NCI-H345 (cell line): ENCODE measurements at places on chromosomes 7 and 10.

DNA sequence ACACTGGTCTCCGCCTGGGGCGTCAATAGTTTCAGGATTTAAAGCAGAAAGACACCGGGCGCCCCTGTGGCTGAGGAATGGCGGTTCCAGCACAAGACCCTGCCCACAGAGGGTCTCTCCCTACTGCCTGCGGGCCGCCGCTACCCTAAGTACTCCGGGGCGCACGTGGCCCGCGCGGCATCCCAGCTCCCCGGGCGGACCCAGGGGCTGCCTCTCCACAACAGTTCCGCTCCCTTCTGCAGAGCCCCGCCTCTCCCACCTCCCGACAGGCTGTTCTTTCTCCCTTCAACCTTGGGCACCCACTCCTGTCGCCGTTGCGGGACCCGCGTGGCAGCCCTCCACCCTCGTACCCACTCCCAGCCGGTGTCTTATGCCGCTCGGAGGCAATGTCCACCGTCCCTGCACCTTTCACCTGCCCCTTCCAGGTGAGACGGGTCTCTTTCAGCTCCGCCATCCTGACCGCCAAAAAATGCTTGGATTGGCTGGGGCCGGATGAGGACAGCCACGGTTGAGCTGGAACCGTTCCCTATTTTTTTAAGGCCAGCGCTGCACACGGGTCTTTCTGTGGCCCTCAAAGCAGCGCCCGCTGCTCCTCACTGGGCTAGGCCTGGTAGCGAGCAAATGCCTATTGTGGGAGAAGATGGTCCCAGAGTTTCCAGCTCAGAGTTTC lies 1.6 kb upstream of the NKX2-3 start:
- DNase-seq, result no peak

DNA sequence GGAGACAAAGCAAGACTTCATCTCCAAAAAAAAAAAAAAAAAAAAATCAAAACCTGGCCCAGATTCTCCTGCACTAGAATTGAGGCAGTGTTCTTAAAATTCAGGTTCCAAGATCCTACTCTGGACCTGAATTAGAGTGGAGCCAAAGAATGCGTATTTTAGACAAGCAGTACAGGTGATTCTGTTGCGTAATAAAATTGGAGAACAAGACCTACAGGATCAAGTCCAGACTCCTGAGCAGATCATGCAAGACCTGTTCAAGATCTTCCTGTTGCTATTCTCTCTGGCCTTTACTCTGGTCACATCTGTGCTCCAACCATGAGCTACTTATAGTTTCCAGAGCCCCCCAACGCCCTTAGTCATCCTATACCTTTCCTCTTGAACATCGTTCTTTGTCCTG lies 51.5 kb upstream of the RSBN1L start:
- DNase-seq, result no peak

DNA sequence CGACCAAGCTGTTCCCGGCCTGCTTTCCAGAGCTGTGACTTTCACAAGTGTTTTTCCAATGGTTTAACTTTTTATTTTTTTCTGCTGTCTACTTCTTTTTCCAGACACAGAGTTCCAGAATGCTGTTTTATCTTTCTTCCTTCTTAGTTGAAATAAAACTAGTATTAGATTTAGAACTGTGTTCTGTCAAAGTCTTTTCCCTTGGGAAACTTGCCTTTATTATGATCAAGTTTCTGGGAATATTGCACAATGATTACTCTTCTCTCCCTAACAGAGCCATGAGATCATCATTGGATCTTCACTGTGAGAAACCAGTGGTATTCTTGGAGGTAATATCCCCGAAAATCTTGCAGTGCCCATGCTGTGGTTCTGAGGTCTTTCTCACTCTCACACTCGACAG lies 104.9 kb upstream of the KCND2 start:
- no peak for DNase-seq

DNA sequence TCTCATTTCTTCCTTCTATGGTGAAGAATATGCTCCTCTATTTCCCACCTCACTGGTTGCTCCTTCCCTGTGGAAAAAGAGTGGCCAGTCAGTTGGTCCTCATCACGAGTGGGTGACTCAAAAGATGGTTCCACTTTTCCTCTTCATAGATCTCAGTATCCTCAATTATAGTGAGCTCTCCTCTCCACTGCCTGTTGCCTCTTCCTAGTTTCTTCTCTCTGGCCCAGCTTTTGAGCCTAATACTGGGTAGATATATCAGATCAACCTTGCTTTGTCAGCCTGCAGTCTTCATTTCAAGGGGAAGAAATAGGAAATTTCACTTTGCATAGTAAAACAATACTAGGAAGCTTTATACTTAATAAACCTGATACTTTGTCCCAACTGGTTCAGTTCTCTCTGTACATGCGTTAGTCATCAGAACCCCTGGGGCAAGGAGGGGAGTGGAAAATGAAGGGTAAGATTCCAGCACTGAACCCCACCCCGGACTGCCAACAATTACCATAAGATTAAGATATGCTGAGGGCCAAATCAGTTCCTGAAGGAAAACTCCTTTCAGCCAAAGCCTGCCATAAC lies 15.5 kb upstream of the WNT16 start:
- DNase-seq, result no peak

GRCh38 chr7:493661-494251 lies 25.9 kb downstream of the PDGFA start:
- no peak for DNase-seq

GRCh38 chr7:104005197-104005596 lies 15.7 kb upstream of the RELN start:
- DNase-seq, result no peak

DNA sequence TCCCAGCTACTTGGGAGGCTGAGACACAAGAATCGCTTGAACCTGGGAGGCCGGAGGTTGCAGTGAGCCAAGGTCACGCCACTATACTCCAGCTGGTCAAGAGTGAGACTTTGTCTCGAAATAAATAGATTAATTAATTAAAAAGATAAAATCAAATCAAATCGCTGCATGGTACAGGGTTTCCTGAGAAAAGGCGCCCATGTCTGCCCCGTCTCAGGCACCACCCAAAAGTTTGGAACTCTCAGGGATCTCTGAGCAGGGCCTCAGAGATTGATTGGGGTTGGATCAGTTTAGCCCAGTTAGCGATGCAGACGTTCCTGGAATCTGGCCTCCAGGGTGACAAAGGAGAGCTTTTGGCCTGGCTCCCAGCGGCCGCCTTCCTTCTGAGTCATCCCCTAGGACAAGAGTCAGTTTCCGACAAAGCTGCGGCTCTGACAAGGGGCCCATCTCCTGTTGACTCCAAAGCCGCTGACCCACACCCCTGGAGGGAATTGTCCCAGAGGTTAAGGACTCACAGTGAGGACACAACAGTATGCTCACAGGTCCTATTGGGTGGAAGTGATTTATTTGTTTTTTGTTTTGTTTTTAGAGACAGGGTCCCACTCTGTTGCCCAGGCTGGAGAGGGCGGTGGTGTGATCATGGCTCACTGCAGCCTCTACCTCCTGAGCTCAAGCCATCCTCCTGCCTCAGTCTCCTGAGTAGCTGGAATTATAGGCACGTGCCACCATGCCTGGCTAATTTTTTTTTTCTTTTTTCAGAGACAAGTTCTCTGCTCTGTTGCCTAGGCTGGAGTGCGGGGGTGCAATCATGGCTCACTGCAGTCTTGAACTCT lies 6.8 kb downstream of the ORAI2 start:
- DNase-seq, result no peak

DNA sequence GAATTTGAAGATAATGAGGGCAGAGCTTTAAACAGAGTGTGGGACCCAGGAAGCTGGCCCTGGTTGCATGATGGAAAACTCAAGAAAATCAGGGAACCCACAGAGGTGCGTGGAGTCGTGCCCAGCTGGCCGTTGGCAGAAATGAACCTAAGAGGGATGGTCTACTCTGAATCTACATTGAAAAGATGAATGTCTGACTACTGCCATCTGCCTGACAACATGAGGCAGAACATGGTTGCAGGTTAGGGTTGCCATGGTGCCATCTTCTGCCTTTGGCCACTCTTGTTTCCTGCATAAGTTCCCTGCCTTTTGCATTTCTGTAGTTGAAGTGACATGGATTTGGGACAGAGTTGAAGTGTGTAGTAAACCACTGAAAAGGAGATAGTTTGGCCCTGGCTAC lies 138.5 kb upstream of the COBL start:
- DNase-seq, result peak; percentile 30

- no peak for DNase-seq
Measured at GRCh38 chr7:2175091-2175490, 57.7 kb downstream of the MAD1L1 start.

- DNase-seq, result no peak
Measured at GRCh38 chr10:1608851-1609647, 128.3 kb downstream of the ADARB2 start.

GRCh38 chr7:82275342-82275741 lies 168.2 kb downstream of the CACNA2D1 start:
- DNase-seq, result peak; percentile 73

DNA sequence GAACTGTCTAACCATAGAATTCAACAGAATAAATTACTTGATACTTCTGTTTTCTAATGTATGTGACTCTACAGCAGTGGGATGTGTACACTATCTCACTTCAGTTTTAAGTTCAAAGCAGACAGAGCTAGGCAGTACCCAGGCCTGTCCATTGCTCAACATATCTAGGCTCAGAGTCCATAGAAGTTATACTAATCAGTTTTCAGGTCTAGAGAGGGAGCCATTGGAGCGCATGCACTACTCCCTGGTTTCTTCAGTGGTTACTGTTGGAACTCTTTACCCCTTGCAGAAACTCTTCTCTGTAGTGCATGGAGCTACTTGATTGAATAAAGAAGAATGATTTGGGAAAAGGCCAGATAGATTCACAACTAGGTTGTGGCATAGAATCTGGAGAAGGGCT lies 4.4 kb downstream of the CD36 start:
- DNase-seq, result no peak

- no peak for DNase-seq
Measured at GRCh38 chr7:147079921-147080420, 963.4 kb downstream of the CNTNAP2 start.

DNA sequence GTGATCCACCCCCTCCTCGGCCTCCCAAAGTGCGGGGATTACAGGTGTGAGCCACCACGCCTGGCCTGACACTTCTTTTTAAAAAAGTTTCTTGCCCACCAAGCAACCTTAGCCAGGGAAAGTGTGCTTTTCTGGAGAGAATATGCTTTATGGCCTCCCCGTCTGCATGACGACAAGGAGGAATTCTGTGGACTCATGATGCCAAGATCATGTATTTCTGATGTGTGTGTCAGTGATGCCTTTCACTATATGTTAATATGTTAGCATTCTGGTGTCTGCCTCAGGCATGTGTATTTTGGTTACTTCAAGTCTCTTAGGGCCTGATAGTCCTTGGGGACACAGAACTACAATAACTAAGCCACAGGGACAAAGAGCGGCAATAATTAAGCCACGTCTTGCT lies 2.1 kb downstream of the PDSS1 start:
- DNase-seq, result no peak

- no peak for DNase-seq
Measured at GRCh38 chr10:66572700-66573099, 353.1 kb upstream of the LRRTM3 start.

DNA sequence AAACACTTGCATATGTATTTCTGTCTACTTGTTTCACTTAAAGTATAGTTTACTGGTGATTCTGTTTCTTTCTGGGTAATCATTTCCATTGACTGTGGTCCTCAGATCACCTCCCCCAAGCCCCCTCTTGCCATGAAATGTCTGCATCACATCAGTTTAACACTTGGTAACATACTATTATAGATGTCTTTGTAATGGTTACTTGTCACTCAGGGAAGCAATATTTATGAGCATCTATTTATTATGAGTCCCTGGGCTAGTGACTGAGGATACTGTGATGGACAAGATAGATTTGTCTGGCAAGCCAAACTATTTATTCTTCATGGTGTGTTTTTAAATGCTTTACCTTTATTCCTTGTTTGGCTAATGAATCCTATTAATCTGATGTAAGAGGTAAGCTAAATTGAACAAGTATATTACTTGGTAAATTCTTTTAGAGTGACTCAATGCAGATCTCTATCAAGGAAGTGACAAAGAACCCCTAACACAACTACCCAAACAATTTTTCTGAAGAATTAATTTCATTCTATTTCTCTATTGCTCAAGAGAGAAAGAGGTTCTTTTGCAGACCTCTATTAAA lies 270.9 kb downstream of the RELN start:
- no peak for DNase-seq

GRCh38 chr10:62068464-62068863 lies 167.0 kb downstream of the ARID5B start:
- DNase-seq, result no peak

DNA sequence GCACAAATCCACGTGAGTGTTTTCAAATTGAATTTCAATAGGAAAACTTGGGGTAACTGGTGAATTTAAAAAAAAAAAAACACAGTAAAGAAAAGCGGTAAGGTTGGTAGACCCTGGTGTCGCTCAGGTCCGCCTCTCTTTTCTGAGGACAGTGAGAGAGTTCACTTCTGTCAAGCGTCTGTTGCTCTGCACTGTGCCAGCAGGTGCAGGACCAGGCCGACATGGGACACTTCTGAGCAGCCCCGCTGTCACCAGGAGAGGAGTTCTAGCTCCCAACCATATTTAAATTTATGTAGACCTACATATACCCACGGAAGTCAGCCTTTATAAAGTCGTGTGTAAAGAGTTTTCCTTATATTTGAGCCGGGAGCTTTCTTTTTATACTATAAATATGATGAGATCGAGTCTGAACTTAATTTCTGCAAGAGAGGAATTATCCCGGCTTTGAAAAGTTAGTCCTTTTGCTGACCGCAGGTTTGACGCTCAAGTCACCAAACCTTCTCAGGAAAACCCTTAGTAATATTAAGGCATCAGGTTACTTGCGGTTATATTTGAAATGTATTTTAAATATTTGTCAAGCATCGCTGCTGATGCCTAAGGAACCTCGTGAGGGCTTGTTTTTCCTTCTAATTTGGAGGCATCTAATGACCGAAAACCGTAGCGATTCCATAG lies 531 bp downstream of the IKZF1 start:
- DNase-seq, result no peak

GRCh38 chr10:122504610-122504950 lies 43.2 kb downstream of the HTRA1 start:
- DNase-seq, result peak; percentile 88

- no peak for DNase-seq
Measured at GRCh38 chr7:158683541-158683940, 21.1 kb downstream of the NCAPG2 start.

- DNase-seq, result no peak
Measured at GRCh38 chr7:80187727-80188126, 53.1 kb downstream of the GNAI1 start.

DNA sequence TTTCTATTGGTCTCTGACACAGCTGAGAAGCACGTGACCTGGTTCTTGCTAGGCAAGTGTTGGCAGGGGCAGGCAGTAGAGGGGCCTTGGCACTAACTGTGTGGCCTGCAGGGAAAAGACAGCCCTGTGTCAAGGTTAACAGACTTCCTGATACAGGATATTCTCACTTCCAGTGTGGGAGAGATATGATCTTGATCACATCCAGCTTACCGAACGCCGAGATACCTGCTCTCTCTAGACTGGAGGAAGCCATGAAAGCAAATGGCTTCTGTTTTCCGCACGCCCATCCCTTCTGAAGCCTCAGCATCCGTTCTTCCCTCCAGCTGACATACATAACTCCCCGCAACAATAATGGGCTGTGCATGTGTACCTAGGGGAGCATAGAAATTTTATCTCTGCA lies 79.4 kb downstream of the VSTM4 start:
- DNase-seq, result no peak
